ENCODE measurements at places on chromosomes 12 and 14.

DNA sequence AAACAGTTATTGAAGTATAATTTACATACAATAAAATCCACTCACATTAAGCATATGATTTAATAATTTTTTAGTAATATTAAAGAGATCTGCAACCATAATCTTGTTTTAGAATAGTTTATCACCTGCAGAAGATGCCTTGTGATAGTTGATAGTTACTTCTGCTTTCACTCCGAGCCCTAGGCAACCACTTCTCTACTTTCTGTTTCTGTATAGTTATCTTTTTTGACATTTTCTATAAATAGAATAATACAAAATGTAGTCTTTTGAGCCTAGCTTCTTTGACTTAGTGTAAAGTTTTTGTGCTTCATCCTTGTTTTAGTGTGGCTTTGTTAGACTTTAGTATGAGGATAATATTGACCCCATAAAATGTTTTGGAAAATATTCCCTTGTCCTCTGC is 111.0 kb downstream of the MNAT1 start:
- peak; percentile 48 for DNase-seq

- no peak for DNase-seq
Observed at GRCh38 chr14:72253503-72253902, 321.3 kb downstream of the RGS6 start.

DNA sequence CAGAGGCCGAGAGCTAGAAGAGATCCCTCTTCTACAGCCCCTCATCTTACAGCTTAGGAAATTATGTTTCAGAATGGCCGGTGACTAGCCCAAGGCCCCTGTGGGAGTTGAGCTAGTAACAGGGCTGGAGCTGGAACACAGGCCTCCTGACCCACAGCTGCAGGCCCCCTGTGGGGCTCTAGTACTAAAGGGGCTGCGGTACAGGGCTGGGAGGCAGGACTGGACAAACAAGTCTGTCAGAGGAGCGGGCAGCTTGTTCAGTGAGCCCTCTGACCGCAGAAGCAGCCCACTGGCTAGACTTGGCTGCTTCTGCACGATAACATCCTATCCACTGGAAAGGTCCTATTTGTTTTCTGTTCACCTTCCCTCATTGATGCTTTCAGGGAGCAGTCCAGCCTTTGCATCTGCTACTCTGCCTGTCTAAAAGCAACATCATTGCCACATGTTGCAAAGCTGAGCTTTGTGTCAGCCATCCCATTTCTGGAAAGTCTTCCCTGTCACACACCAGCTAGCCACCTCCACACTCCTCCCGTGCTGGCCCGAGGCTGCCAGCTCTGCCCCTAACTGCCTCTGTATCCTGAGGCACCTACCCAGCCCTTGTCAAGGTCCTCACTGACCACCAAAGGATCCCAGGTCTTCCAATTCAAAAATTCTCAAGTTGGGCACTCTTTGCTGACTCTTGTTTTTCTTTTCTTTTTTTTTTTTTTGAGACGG is 10.2 kb downstream of the PSMC1 start:
- DNase-seq: no peak

DNA sequence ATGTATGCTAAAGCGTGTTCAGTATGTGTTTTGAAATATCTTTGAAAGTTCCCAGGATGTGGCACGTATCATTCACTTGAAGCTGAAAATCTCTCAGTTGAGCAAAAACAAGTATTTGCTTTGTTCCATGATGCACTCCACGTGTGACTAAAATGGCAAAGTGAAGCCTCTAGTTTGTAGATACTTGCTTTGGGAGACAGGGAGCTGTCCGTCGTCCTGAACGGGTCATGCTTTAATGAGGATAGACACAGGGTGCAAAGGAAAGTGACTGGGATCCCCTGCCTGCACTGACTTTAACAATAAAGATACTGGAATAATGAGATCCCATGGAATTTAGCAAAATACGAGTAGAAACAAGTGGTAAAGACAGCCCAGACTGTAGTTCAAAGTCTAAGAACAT is 991.4 kb downstream of the NRXN3 start:
- DNase-seq: no peak

Measured in GM10248 (cell line).